ENCODE measurements at places on chromosomes 3 and 15.
A peak's percentile ranks its signal among the peaks of the same experiment; 100 is the strongest.

DNA sequence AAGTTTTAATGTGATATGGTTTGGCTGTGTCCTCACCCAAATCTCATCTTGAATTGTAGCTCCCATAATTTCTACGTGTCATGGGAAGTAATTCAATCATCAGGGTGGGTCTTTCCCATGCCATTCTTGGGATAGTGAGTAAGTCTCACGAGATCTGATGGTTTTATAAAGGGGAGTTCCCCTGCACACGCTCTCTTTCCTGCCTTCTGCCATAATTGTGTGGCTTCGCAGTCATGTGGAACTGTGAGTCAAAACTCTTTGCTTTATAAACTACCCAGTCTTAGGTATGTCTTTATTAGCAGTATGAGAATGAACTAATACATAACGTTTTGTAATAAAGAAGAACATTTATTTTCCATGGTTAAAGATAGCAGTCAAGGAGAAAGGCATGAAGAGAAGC is 39.2 kb upstream of the GOLIM4 start:
- no peak for DNase-seq

DNA sequence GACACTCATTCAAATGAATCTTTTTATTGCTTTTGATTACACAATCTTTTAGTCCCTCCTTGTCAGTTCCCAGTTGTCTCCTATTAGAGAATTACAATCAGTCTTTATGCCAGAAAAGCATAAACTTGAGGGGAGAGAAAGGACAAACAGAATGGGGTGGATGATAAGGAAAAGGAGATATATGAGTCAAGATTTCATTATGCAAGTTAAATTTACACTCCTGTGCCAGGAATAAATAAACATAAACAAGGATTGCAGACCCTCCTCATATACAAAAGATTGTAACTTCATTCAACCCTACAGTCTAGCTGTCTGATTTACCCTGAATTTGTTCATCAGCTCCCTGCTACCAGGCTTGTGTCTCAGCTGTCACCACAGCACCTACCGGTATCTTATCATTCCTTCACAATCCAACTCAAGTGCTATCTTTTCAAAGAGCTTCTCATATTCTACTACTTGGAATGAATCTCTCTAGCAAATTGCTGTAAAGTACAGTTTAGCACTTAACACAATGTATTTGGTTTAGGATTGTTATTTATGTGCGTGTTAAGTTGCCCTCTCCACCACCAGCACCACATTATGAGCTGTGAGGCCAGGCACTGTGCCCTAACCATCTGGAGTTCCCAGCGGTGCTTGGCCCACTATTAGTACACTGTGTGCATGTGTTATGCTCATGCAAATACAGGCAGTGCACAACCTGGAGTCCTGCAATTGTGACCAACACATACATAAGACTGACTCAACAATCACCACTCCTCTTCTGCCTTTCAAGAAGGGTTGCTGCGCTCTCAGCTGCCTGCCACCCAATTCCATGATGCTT is 504.1 kb downstream of the TBL1XR1 start:
- DNase-seq, result no peak

DNA sequence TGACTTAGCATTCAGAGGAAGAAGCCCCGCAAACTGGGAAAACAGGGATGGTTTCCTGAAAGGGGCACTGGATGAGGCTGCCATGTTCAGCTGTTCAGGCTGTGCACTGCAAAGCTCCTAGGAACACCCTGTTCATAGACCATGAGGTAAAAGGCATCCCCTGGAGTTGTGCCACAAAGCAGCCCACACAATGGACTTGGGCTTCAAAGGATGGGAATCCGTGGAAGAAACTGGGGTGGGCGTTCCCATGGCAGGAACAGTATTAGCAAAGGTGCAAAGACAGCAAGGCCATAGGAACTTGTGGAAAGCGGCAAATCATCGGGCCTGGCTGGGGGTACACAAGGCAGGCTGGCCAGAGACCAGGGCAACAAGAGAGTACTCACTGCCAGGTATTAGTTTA is 8.9 kb downstream of the OXTR start:
- no peak for DNase-seq

DNA sequence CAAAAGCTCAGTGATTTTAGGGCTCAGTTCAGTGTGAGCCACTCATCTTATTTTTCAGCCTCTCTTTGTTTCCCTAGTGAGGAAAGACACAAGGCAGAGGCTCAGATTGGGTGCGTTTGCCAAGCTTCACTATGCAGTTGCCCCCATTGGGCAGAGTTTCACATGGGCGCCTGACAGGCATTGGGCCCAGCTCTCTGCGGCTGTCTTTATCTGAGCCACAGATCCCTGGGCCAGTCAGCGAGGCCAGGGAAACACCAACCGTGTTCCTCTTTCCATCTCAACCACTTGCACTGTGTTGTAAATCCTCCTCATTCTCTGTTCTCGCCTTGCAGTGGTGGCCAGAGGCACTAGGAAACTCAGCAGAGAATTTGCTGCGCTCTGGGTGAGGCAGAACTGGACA is 10.8 kb downstream of the ESYT3 start:
- DNase-seq, result no peak

DNA sequence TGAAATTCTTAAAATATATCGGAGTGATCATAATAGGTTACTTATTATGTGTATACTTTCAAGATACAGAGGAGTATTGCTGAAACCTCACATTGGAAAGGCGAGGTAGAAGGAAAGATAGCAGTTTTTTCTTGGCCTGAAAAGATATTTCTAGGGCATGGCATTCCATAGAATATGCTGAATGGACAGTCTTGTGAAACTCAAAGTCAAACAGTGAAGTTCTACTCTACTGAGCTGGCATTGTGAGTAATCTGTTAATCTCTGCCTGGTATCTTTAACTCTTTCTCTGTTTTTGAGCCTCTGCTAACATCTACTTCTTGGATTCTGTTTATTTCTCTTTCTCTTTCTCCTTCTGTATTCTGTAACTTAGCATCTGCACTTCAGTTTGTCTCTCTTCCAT is 176.3 kb upstream of the ZBTB20 start:
- DNase-seq, result no peak

DNA sequence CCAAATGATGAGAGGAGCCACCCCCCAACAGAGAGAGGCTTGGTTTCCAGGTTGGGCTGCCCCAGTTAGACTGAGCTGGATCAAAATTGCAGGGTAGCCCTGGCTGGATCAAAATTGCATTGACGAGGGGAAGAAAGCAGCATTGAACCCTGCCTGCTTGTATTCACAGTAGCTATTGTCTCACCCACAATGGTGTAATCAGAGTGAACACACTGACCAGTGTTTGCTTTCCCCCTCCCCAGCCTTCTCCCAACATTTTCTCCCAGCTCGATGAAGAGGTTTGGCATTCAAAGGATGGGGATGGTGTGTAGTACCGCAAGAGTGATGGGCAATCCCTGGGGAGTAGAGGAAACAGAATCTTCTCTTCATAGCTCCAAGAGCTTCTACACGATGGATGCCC is 223.8 kb downstream of the ADAMTS9 start:
- no peak for DNase-seq

DNA sequence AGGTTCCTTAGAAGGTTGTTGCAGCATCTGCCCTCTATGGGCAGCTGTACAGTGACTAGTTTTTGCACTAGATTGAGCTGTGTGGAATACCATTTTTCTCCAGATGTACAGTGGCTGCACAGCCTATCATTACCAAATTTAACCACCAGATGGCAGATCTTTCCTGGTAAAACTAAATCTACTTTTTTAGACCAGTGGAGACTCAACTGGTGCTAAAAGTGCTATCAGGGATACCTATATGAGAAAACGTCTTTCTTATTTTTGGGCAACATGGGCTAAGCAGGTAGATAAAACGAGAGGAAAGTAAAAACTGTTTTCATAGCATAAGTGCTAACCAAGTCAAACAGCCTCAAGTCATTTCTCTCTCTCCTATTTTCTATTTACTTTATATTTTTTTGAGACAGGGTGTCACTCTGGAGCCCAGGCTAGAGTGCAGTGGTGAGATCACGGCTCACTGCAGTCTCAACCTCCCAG is 21.2 kb downstream of the IGSF10 start:
- peak; percentile 49 for DNase-seq

DNA sequence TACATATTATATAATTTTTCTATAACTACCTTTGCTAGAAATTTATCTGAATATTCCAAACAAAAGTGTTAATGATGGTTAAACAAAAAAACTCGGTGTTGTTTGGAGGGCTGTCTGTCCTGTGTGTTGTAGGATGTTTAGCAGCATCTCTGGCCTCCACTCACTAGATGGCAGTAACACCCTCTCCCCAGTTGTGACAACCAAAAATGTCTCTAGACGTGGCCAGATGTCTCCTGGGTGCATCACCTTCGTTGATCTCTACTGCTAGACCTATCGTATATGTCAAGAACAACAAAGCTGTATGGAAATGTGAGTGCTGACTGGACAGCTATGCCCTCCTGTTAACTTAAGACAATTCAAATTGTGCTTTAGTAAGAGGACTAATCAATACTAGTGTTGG is 14.1 kb downstream of the ANKRD34C start:
- DNase-seq, result no peak

DNA sequence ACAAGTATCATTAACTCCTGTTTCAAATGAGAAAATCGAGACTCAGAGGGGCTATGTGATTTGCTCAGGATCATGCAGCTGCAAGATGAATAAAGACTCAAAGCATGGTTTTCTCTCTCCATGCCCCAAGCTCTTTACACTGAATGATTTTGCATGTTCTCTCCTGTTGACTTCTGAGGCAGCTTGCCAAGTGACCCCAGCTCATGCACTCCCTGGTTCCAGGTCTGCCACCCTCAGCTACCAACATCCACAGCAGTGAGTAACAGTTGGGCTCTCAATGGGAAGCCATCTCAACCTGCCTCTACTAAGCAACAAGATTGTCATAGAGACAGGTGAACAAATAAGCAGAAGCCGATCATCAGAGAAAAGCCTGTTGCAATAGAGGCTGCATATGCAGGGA is 116.9 kb upstream of the GADL1 start:
- DNase-seq, result no peak

DNA sequence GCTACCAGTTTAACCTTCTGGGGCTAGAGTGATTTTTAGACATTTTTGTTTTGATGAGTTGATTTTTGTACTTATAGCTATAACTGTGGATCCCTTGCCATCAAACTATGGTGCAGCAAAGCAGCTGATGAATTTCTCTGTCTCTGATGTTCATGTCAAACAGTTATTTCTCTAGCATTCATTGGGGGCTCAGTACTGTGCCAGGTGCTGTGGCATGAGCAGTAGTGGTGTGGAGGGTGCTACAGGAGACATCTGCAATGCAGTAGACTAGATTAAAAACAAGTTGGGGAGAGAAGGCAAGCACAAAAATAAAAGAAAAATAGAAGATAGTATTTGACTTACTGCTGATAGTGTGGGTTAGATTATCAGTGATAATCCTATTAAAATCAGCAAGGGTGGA is 95.3 kb downstream of the AKAP13 start:
- no peak for DNase-seq

GRCh38 chr3:160279657-160280056 is 54.4 kb downstream of the C3orf80 start:
- no peak for DNase-seq

- no peak for DNase-seq
These were observed 57.4 kb upstream of the ICE2 start for GRCh38 chr15:60536314-60536713.

DNA sequence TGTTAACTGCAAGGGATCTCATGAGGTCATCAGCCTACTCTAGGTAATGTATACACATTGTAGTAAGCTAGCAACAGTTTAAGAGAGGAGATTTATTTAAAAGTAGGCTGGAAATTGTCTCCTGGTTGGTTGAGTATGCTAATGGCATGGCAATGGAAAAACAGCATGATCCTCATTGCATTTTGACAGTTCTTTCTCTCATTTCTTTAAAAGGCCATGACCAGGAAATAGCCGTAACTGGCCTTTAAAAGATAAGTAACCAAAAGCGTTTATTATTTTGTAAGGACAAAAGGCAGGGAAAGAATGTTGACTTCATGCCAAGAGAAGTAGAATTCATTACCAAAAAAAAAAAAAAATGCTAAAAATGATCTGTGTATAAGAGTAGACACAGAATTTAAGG is 310.3 kb downstream of the FGF12 start:
- no peak for DNase-seq

- no peak for DNase-seq
These were observed 7.1 kb downstream of the GPD1L start for GRCh38 chr3:32113566-32113965.

DNA sequence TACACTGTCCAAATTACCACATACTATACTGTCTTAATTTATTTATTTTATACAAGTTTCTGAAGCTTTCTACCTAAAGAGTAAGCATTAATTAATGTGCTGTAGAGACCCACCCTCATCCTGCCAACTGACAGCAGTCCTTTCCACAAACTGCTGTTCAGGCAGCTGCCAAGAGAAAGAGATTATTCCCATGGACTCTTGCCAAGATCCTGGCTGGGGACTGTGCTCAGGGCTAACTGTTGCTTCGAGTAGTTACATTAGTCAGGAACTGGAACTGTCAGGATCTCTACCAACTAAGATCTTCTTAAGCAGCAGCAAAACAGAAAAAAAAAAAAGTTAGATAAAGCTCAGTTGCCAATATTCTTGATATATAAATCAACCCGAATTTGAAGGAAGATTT is 398.8 kb downstream of the MECOM start:
- no peak for DNase-seq

GRCh38 chr3:3553236-3553635 is 246.0 kb upstream of the LRRN1 start:
- DNase-seq, result no peak

DNA sequence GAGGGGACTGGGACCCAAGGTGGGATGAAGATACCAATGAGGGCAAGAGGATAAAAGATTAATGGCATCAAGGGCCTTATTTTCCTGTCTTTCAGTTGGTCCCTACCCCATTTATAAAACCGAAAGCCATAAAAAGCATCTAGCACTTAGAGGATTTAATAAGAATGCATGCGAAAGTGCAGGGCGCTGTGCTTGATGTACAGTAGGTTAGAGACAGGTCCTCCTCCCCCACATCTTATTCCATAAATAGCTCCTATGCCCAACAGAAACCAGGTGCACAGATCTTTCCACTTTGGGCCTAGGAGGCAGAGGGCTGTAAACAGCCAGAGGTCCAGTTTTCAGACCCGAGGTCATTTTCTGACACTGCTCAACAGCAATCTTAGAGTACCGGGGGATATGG is 1.2 kb downstream of the LPCAT4 start:
- DNase-seq, result no peak

DNA sequence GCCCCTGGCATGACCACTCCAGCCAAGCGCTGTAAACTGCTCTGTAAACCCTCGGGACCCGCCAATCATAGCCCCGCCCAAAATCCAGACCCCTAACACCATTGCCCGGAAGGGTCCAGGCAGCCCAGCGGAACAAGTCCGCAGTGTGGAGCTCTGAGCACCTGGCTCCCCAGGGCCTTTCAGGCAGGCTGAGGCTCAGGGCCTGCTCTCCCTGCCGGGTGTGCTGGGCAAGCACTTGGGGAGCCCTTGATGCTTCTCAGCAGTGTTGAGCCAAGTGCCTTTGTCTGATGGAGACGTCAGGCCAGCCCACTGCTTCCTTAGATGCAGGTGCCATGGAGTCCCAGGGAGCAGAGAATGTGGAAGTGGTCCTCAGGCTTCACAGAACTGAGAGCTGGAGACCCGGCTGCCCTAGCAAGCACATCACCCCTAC is 106.2 kb downstream of the TLE3 start:
- DNase-seq, result no peak

GRCh38 chr3:151351219-151351618 is 21.9 kb upstream of the P2RY13 start:
- DNase-seq, result peak; percentile 5
